PC-9 (cell line): ENCODE measurements at places on chromosomes 6 and 20. TPM values are rescaled to one million over a fixed set of nuclear protein-coding genes. Genes with fewer than 3 reads are reported as not detected.

DNA sequence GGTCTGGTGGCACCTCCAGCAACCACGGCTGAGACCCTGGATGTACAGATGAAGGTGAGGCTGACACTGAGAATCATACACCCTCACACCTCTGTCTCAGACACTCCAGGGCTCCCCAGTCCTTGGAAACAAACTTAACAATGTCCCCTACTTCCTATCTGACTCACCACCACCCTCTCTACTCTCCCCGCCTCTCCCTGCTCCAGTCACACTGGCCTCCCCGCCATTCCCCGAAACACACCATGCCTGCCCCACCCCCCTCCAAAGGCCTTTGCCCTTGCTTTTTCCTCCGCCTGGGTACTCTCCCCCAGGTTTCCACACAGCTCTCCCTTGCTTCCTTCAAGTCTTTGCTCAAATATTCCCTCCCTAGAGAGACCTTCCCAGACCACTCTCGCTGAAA lies 16.3 kb downstream of the BPI start:
- no peak overlapping the region for H3K4me3 ChIP-seq
- no peak for DNase-seq
- H3K4me1 ChIP-seq: no peaks in the 10 kb centered on the region
- no peaks in the 10 kb centered on the region for H3K36me3 ChIP-seq
- no peak overlapping the region for H3K27ac ChIP-seq
- H3K27me3 ChIP-seq: peaks cover 52% of the 10 kb centered on the region

DNA sequence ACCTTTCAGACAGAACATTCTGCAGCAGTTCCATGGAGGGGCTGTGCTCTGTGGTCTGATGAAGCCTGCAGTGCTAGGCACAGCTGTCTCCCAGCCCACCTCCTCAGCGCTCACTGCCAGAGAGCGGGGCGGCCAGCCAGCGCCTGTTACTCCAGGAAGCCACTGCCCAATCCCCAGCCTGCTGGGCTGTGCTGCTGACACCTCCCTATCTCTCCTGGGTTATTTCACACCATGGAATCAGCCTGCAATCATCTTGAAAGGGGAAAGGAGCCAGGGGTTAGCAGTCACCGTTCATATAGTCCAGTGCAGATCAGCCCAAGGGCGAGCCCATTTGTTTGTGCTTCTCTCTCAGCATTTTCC lies 46.3 kb upstream of the NHSL1 start:
- H3K36me3 ChIP-seq: no peaks in the 10 kb centered on the region
- H3K4me3 ChIP-seq: no peak overlapping the region
- H3K27ac ChIP-seq: no peak overlapping the region
- no peak for DNase-seq

Gene ULBP3
- total RNA-seq: 3.8 and 4.2 TPM in 2 replicates

DNA sequence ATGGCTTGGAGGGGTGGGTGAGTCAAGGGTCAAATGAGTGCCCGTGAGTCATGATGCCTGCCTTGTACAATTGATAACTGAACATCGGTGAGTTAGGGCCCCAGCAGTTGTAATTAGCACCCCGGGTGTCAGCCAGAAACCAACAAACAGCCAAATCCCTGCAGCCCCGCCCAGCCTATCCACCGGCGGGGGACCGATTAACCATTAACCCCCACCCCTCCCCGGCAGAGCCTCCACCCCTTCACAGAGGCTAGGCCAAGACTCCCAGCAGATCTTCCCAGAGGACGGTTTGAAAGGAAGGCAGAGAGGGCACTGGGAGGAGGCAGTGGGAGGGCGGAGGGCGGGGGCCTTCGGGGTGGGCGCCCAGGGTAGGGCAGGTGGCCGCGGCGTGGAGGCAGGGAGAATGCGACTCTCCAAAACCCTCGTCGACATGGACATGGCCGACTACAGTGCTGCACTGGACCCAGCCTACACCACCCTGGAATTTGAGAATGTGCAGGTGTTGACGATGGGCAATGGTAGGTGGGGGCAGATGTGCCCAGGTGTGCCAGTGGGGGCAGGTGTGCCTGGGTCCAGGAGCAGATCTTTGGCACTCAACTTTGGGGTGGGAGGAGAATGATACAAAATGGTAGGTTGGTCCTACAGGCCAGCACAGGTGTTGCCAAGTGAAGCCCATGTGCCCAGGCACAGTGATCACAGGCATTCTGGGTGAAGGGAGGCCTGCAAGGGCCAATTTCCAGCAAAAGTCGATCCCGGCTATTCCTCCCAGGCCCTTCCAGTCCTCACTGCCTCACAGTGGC lies 45.7 kb downstream of the HNF4A start:
- DNase-seq: no peak
- no peak overlapping the region for H3K4me3 ChIP-seq
- no peaks in the 10 kb centered on the region; the same call in 1 of the 2 replicates for H3K27me3 ChIP-seq

Gene MYH7B
- total RNA-seq: 1.0 and 2.3 TPM in 2 replicates

GRCh38 chr6:129732034-129732433 lies 22.1 kb upstream of the ARHGAP18 start:
- H3K27ac ChIP-seq: no peak overlapping the region
- no peaks in the 10 kb centered on the region for H3K36me3 ChIP-seq
- DNase-seq: no peak
- no peak overlapping the region for H3K4me3 ChIP-seq
- H3K4me1 ChIP-seq: no peaks in the 10 kb centered on the region
- no peaks in the 10 kb centered on the region for H3K27me3 ChIP-seq

Gene LHFPL5
- total RNA-seq: 1.2 and 1.7 TPM in 2 replicates

DNA sequence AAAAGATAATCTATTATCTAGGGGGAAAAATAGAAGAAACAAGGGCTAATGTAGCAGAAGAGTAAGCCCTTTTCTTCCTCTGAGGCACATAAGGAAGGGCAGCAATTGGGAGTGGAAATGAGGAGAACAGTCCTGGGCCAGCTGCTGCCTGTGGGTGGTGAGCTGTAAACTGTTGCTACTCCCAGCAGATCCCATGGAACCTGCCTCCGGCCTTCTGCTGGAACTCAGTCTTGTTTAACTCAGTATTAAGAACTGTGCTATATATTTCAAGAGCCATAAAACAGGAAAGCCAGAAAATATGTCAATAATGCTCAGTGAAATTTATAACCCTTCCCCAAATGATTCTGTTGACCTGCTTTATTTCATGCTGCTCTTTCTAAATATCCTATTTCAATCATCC lies 464.2 kb downstream of the COL12A1 start:
- DNase-seq: no peak
- no peaks in the 10 kb centered on the region for H3K27me3 ChIP-seq

Gene TRIM40
- not detected in 2 replicates for total RNA-seq

- H3K27me3 ChIP-seq: no peaks in the 10 kb centered on the region
- no peak overlapping the region for H3K4me3 ChIP-seq
- DNase-seq: no peak
- no peaks in the 10 kb centered on the region for H3K4me1 ChIP-seq
- H3K36me3 ChIP-seq: no peaks in the 10 kb centered on the region
Observed at GRCh38 chr6:17103715-17104114, 1.9 kb downstream of the STMND1 start.

GRCh38 chr20:4951299-4951698 lies 50.0 kb downstream of the SLC23A2 start:
- 0 out of 2 replicates have a peak, but pooled peaks cover 6% of the 10 kb centered on the region for H3K36me3 ChIP-seq
- peak overlapping the region; percentile 55 for H3K27ac ChIP-seq
- no peaks in the 10 kb centered on the region for H3K27me3 ChIP-seq

- peaks cover 27% of the 10 kb centered on the region for H3K27me3 ChIP-seq
- no peaks in the 10 kb centered on the region for H3K4me1 ChIP-seq
- H3K4me3 ChIP-seq: no peak overlapping the region
- H3K27ac ChIP-seq: no peak overlapping the region
Observed at GRCh38 chr6:162056745-162057144, 670.8 kb downstream of the PRKN start.

GRCh38 chr6:158920311-158920905 lies 79.6 kb downstream of the RSPH3 start:
- peak overlapping the region; percentile 26; the same call in 1 of the 2 replicates for H3K27ac ChIP-seq
- H3K4me1 ChIP-seq: peaks cover 35% of the 10 kb centered on the region
- no peak for DNase-seq
- H3K27me3 ChIP-seq: no peaks in the 10 kb centered on the region
- H3K4me3 ChIP-seq: no peak overlapping the region
- no peaks in the 10 kb centered on the region for H3K36me3 ChIP-seq

Gene ANKEF1
- total RNA-seq: 9.5 and 11.1 TPM in 2 replicates

Gene PLCB4
- total RNA-seq: 14.9 and 18.6 TPM in 2 replicates

- H3K4me3 ChIP-seq: no peak overlapping the region
- no peaks in the 10 kb centered on the region for H3K4me1 ChIP-seq
- H3K27me3 ChIP-seq: no peaks in the 10 kb centered on the region
- H3K36me3 ChIP-seq: no peaks in the 10 kb centered on the region
- DNase-seq: no peak
- no peak overlapping the region for H3K27ac ChIP-seq
Observed at GRCh38 chr6:159012201-159012600, 12.2 kb upstream of the RSPH3 start.

GRCh38 chr20:63096681-63097335 lies 90.0 kb upstream of the BHLHE23 start:
- DNase-seq: no peak
- no peaks in the 10 kb centered on the region for H3K4me1 ChIP-seq

DNA sequence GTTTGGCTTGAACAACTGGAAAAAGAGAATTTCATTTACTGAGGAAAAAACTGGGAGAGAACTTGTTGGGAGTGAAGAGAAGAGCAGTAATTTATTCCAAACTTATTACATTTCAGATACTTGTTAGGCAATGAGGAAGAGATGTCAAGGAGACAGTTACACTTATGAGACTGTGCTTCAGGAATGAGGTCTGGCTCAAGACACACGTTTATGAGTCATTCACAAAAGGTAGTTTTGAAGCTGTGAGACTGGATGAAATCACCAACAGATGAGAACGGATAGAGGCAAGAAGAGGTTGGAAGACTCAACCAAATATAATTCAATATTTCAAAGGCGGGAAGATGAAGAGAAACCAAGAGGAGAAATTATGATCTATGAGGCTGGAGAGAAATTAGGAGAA lies 70.6 kb upstream of the DEFB112 start:
- no peaks in the 10 kb centered on the region for H3K27me3 ChIP-seq
- H3K4me1 ChIP-seq: no peaks in the 10 kb centered on the region
- H3K4me3 ChIP-seq: no peak overlapping the region
- no peak overlapping the region for H3K27ac ChIP-seq
- no peaks in the 10 kb centered on the region for H3K36me3 ChIP-seq
- DNase-seq: no peak

DNA sequence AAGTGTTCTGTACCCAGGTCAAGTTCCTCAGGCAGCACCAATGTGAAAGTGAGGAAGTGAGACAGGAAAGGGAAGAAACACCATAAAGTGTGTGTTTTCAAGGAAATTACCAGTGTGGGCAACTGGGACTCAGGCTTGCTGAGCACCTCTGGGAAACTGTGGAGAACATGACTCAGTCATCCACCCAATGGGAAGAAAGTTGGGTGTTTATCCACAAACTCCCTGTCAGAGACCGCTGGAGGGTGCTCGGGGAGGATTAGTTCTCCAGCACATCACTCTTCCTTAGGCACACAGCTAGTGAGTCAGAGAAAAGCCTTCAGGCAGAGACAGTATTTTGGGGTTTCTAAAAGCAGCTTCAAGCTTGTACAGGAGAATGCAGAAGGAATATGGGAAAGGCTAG lies 93.6 kb downstream of the PCSK2 start:
- H3K27me3 ChIP-seq: peaks cover 56% of the 10 kb centered on the region
- H3K4me1 ChIP-seq: no peaks in the 10 kb centered on the region
- H3K4me3 ChIP-seq: no peak overlapping the region
- H3K27ac ChIP-seq: no peak overlapping the region

- no peaks in the 10 kb centered on the region for H3K36me3 ChIP-seq
- no peak overlapping the region for H3K4me3 ChIP-seq
- no peaks in the 10 kb centered on the region for H3K4me1 ChIP-seq
- DNase-seq: no peak
Observed at GRCh38 chr6:64984948-64985347, 722.1 kb downstream of the EYS start.

GRCh38 chr6:46113370-46113769 lies 16.4 kb upstream of the ENPP4 start:
- no peaks in the 10 kb centered on the region for H3K27me3 ChIP-seq
- H3K4me3 ChIP-seq: no peak overlapping the region
- DNase-seq: peak; percentile 59
- H3K4me1 ChIP-seq: peaks cover 15% of the 10 kb centered on the region

Gene TGM3
- not detected in 2 replicates for total RNA-seq

DNA sequence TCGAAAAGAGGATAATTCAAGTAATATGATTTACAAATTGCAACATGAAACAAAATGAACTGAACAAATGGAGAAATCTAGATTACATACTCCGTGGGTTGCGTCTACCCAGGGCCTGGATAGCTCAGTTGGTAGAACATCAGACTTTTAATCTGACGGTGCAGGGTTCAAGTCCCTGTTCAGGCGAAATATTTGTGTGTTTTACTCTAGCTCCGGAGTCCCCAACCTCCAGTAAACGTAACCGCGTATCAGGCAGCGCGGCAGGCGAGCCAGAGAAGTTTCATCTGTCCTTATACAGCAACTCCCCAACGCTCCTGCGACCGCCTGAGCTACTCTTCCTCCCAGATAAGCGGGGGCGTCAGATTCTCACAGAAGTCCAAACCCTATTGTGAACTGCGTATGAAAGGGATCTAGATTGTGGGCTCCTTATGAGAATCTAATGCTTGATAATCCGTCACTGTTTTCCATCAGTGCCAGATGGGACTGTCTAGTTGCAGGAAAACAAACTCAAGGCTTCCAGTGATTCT lies 176.1 kb downstream of the TRIM27 start:
- no peaks in the 10 kb centered on the region for H3K36me3 ChIP-seq
- peak; percentile 65 for DNase-seq
- H3K27me3 ChIP-seq: no peaks in the 10 kb centered on the region
- H3K27ac ChIP-seq: no peak overlapping the region

GRCh38 chr6:103284835-103285234 lies 1574.9 kb downstream of the HACE1 start:
- no peak for DNase-seq
- H3K27ac ChIP-seq: no peak overlapping the region
- no peaks in the 10 kb centered on the region for H3K27me3 ChIP-seq
- no peaks in the 10 kb centered on the region for H3K36me3 ChIP-seq

DNA sequence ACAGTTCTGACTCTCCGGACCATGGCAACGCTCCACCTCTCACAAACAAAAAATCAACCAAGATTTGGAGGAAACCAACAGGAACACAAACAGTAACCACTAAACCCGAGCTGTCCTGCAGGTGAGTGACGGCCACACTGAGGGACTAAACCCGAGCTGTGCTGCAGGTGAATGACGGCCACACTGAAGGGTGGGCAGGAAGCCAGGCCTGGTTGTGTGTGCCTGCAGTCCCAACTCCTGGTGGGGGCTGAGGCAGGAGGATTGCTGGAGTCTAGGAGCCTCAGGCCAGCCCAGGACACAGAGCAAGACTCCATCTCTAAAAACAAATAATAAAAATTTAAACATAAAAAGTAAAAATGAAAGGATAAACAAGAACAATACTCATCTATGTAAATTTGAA lies 80.6 kb downstream of the TAF4 start:
- no peak overlapping the region for H3K4me3 ChIP-seq
- H3K36me3 ChIP-seq: no peaks in the 10 kb centered on the region
- no peak overlapping the region for H3K27ac ChIP-seq
- H3K4me1 ChIP-seq: no peaks in the 10 kb centered on the region
- no peaks in the 10 kb centered on the region for H3K27me3 ChIP-seq

Gene FAM184A
- total RNA-seq: 0.85 and 1.1 TPM in 2 replicates

- no peak for DNase-seq
- H3K4me1 ChIP-seq: peaks cover 35% of the 10 kb centered on the region
- H3K4me3 ChIP-seq: peak overlapping the region; percentile 95
- H3K27me3 ChIP-seq: no peaks in the 10 kb centered on the region
Observed at GRCh38 chr6:156776470-156776839, 723 bp upstream of the ARID1B start.

Gene SYTL3
- 7.8 and 8.3 TPM in 2 replicates for total RNA-seq

- H3K27ac ChIP-seq: no peak overlapping the region
- DNase-seq: no peak
- H3K4me1 ChIP-seq: no peaks in the 10 kb centered on the region
- no peak overlapping the region for H3K4me3 ChIP-seq
- H3K36me3 ChIP-seq: no peaks in the 10 kb centered on the region
Observed at GRCh38 chr6:44696099-44696498, 308.6 kb downstream of the CDC5L start.

- H3K4me3 ChIP-seq: no peak overlapping the region
- no peaks in the 10 kb centered on the region for H3K27me3 ChIP-seq
- H3K36me3 ChIP-seq: no peaks in the 10 kb centered on the region
- peaks cover 25% of the 10 kb centered on the region for H3K4me1 ChIP-seq
Observed at GRCh38 chr6:150751296-150751695, 114.2 kb upstream of the MTHFD1L start.
